ENCODE measurements at places on chromosomes 4 and X.

DNA sequence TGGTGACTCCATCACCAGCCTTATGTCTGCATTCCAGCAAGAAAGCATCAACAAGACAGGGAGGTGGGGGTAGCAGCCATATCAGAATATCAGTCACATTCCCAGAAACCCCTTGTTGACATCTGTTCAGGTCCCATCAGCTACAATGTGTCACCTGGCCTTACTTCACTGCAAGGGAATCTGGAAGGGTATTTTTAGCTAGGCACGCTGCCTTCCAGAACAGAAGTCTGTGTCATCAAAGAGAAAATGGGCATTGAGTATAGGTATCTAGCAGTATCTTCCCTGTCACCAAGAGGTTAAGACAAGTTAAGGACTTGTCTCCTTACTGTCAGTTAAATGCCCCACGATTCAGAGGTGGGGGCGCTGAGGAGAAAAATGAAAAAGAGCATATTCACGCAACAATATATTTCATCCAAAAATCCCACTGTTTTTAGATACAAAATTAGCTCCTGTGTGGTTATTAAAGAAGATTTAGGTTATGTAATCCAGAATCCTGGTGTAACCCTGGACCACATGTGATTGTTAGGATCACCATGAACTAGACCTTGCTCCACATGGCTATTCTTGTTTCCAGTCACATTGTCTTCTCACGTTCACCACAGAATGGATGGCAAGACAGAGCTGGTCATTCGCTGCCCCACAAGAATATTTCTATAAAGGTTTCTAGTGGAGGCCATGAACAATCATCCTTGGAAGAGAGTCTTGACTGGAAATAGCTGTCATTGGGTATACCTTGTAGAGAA lies 60.0 kb upstream of the PDHA1 start:
- DNase-seq, result no peak

DNA sequence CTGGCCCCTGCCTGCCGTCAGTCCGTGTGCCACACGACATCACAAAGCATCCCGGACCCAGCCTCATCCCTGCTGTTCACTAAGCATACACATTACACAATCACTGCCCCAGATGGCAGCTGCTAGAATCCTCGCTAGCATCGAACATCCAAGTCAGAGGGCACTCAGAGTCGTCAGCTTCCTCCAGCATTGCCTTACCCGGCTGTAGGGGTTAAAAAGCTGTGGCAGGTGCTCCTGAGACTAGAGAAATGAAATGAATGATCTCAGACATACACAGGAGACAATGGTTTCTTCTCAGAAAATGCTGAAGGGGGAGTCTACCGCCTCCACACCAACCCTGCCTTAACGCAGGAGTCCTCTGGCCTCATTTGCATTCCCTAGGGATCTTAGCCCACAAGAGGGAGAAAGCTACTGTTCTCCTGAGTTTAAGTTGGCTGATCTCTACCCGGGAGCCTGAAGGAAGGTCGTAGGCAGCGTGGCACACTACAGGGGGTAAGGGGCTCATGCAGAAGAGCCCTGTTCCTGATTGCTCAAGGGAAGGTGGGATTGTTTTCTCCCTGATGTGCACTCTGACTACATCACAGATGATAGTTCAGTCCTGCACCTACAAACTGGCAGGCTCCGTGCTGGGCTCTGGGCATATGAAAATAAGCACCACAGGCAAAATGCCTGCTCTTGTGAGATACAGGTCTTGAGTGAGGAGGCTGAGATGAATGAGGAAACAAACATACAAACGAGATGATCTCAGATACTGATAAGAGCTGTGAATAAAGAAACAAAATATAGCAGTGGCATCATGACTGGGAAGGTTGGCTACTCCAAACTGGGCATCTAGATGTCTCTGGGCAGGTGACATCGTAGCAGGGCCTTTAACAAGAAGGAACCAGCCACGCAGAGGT lies 2.6 kb upstream of the KIAA0232 start:
- DNase-seq, result no peak

DNA sequence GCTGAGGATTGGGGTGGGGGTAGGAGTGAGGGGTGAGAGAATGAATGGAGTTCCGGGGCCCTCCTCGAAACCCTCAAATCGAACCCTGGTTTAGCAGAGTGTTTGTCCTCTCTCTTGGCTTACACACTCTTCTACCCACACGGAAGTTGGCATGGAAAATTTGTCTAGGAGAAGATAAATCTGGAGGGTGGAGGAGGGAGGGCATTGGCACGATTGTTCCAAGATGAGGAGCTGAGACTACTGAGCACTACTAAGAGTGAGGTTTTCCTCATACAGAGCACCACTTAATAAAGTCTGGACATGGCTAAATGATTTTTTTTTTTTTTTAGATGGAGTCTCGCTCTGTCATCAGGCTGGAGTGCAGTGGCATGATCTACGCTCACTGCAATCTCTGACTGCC lies 33.4 kb downstream of the AKAP4 start:
- no peak for DNase-seq

GRCh38 chr4:83152746-83153145 lies 38.2 kb upstream of the PLAC8 start:
- DNase-seq, result no peak

DNA sequence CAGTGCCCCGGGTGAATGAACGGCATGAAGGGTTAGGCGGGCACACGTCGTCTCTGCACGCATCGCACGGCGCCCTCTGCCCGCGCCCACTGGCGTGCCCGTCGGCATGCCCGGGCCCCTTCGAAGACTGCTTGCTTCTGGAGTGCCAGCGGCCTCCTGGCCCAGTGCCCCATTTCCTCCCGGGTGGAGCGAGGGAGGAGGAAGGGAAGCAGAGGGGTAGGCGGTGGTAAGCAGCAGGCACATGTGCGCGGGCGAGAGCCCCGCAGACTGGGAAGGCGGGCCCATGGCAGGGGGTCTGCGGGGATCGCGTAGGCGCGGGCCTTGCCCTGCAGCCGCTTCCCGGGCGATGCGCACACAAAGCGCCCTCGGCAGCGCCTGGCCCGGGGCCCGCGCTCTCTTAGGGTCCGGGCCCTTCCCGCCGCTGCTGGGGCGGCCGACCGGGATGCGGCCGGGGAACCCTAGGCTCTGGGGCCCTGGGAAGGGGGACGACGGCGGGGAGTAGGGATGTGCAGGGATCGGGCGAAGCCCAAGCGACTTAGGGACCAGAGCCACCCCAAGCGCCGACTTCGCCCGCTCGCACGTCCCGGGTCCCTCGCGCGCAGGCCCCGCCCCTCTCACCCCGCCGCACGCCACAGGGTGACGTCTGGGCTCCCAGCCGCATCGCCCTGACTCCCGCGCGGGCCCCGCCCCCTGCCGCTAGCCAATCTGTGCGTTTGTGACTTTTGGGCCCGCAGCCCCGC lies 866 bp upstream of the EMD start:
- DNase-seq, result no peak

DNA sequence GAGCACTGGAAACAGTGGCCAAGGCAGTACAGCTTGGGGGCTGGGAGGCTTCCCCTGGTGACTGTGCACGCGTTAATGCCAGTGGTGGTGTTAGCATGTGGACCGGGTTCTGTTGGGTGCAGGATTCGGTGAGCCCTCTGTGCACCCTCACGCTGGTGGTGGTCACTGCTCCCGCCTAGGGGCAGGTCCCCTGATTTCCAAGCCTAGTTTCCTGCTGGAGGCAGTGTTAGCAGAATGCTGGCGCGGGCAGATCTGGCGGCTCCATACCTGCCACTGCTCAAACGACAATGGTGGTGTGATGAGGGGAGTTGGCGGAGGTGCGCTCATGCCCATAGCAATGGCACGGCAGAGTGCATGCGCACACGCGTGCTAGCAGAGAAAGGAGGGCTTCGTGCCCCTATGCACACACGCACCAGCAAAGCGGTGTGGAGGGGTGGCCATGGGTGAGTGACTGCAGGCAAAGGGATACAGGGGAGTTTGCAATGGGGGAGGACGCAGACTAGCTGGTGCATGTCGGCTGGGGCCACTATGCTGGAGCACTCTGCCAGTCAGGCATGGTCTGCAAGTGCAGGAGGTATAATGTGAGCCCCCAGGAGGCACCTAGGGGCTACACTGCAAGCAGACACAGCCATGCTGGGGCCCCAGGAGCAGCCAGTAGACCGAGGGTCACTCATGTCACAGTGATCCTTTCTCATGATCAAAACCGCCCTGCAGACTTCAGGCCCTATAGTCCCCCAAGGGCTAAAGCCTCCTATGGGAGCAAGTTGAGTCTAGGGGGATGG lies 93.0 kb downstream of the MAGEE1 start:
- no peak for DNase-seq

- no peak for DNase-seq
Measured at GRCh38 chr4:94852616-94853015, 94.9 kb downstream of the BMPR1B start.

DNA sequence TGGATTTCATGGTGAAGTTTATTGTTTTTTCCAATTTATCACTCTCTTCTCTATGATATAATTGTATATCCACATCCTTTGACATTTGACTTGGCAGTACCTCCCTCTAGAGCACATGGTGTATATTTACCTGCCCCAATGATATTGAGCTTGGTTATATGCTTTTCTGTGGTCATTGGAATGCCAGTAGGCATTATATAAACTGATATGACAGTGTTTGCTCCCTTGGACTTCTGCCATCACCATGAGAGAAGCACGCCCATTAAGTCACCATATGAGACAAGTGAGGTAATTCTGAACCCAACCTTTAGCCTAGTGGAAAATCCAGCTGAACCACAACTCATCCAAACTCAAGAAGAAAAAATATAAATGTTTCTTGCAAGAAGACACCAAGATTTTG lies 2761.5 kb downstream of the ARAP2 start:
- DNase-seq, result no peak

GRCh38 chr4:94764069-94764468 lies 6.3 kb downstream of the BMPR1B start:
- no peak for DNase-seq

DNA sequence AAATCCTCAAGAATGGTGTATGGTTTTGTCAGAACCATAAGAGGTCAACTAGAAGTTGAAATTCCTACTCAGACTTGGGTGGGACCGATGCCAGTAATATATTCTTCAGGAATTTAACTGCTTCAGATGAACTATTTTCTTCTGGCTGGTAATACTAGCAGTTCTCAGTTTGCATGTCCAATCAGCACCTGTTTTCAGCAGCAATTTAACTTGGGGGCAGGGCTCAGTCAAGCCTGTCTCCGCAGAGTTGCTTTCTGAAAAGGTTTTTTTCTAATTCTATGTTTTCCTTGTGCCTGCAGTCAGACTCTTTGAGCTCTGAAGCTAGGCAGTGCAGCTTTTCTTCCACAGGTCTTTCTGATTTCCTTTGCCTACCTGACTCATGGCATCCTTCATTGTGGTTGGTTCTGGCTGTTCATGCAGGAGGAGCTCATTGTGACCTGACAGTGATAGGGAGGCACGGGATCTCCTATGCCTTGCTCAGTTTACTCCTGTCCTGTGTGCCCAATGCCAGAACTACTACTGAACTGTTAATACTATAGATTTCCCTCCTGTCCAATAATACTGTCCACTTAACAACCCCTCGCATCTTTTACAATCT lies 17.3 kb upstream of the FMR1 start:
- DNase-seq, result no peak

GRCh38 chr4:10345381-10345784 lies 111.8 kb downstream of the ZNF518B start:
- DNase-seq, result no peak

- DNase-seq, result no peak
Measured at GRCh38 chr4:40587351-40587750, 42.3 kb downstream of the RBM47 start.

DNA sequence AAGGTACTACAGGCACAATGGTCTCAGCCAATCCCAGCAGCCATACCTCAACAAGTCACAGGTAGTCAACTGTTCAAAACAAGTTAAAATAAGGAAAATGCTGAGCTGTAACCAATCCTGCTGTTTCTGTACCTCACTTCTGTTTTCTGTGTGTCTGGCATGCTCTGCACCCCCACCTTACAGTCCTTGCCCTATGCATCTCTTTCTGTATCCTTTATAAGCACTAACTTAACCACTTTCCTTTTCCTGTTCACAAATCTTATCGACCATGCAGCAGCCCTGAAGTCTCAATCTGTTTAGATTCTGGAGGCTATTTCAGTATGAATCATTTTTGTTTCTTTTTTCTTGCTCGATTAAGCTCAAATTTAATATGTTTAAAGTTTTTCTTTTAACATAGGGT lies 12.5 kb upstream of the FAM13A start:
- no peak for DNase-seq

- DNase-seq, result no peak
Measured at GRCh38 chr4:16443504-16444088, 217.3 kb upstream of the TAPT1 start.

DNA sequence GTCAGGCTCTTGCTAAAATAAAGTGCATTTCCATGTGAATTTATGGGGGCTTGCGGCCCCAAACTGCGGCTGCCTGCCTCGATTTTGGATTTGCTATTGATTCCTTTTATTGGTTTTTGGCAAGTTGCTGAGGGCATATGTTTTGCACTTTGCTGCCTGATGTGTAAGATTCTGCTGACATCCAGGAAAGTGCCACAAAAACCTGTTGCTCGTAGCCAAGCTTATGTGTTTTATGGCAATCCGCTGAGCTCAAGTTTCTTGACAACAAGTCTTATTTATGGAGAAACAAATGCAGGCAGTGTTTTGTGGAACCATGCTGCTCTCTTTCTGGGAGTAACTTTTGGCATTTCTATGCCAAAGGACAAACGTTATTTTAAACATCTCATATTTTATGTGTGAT lies 97.3 kb upstream of the DDIT4L start:
- no peak for DNase-seq

- no peak for DNase-seq
Measured at GRCh38 chr4:16686195-16686594, 212.2 kb downstream of the LDB2 start.

- DNase-seq, result no peak
Measured at GRCh38 chrX:96211953-96212352, 472.7 kb upstream of the DIAPH2 start.

- DNase-seq, result no peak
Measured at GRCh38 chr4:144754562-144755410, 108.8 kb downstream of the HHIP start.

- DNase-seq, result no peak
Measured at GRCh38 chr4:122798101-122798500, 28.5 kb upstream of the FGF2 start.

- no peak for DNase-seq
Measured at GRCh38 chr4:55609393-55609866, 17.4 kb upstream of the PDCL2 start.

DNA sequence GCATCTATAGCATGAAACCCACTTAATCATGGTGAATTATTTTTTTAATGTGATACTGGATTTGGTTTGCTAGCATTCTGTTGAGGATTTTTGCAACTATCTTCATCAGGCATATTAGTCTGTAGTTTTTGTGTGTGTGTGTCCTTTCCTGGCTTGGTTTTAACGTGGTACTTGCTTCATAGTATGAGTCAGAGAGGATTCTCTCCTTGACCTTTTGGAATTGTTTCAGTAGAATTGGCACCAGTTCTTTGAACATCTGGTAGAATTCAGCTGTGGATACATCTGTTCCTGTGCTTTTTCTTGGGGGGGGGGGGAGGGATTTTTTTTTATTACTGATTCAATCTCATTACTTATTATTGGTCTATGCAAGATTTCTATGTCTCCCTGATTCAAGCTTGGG lies 232.0 kb upstream of the KLF8 start:
- DNase-seq, result no peak

- DNase-seq, result no peak
Measured at GRCh38 chr4:58163156-58163555, 1053.0 kb upstream of the IGFBP7 start.
